ENCODE measurements at places on chromosomes 6 and 20. TPM values are rescaled to one million over a fixed set of nuclear protein-coding genes. Genes with fewer than 3 reads are reported as not detected.

DNA sequence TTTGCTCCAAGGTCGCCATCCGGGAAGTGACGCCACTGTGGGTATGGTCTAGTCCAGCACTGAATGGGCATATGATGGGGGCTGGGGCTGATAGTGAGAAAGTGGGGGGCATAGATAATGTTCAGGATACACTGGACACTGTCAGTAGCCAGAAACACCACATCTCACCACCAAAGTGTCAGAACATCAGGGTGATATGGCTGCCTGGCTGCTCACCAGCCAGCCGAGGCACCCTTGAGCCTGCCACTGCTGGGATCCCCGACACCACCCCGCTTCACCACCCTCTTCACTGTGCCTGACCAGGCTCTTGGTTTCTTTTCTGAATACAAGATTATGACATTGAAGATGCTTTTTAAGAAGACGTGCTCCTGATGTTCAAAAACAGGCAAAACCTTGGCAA, 46.9 kb downstream of the SIRPA start:
- DNase-seq, result no peak

GRCh38 chr6:15299430-15300131, 53.7 kb downstream of the JARID2 start:
- no peak for DNase-seq

- DNase-seq, result peak; percentile 83
Measured at GRCh38 chr6:69232911-69233448, 563.8 kb downstream of the LMBRD1 start.

GRCh38 chr20:19937651-19938420, 79.3 kb upstream of the NAA20 start:
- DNase-seq, result no peak

GRCh38 chr6:56387621-56388414, 140.4 kb upstream of the COL21A1 start:
- no peak for DNase-seq

GRCh38 chr6:114521926-114522325, 179.1 kb upstream of the HS3ST5 start:
- no peak for DNase-seq

GRCh38 chr20:13212750-13213149, 8.3 kb upstream of the ISM1 start:
- no peak for DNase-seq

GRCh38 chr6:97422171-97422570, 139.2 kb upstream of the MMS22L start:
- DNase-seq, result no peak

DNA sequence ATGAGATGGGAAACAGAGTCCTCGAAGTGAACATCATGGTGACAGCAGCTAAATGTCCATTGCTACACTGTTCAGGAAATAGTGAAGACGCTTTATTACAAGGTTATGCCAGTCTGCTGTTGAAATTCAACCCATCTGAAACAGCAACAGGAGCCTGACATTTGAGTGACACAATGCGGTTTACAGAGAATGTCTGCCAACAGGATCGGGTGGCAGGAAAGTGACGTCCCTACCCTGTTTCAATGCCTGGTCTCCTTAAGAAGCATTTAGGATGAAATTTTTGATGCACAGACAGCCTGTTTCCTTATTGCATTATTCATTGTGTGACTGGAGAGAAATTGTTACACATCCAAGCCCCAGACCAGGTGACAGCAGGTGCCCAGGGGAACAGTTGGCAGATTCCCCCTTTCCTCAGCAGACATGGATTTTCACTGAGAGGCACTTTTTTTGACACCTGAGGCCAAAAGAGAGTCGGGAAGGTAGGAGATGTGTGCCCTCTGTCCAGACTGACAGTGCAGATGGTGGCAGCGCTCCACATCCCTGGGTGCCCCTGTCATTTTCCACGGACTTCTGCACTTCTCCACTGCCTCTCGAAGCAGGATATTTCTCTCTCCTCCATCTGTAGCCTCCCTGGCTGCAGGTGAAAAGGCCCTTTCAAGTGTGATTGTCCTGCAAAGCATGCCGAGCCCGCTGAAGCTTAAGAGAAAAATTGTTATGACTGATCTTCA, 87.9 kb downstream of the BFSP1 start:
- DNase-seq, result no peak

DNA sequence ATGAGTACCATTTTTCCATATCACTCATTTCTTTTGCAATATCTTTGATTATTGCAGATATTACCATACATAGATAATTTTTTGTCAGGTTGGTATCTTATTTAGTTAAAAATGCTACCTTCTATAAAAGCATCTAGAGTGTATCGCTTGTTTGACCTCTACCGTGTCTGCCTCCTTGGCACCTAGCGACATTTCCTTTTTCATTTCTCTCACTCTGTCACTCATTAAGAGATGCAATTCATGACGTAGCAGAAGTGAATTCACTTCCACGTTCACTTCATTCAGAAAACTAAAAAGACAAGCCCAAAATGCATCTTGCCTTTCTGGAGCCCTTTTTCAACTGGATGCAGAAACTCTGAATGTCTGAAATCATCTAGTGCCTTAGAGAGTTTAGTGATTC, 172.9 kb downstream of the MMS22L start:
- DNase-seq, result no peak

DNA sequence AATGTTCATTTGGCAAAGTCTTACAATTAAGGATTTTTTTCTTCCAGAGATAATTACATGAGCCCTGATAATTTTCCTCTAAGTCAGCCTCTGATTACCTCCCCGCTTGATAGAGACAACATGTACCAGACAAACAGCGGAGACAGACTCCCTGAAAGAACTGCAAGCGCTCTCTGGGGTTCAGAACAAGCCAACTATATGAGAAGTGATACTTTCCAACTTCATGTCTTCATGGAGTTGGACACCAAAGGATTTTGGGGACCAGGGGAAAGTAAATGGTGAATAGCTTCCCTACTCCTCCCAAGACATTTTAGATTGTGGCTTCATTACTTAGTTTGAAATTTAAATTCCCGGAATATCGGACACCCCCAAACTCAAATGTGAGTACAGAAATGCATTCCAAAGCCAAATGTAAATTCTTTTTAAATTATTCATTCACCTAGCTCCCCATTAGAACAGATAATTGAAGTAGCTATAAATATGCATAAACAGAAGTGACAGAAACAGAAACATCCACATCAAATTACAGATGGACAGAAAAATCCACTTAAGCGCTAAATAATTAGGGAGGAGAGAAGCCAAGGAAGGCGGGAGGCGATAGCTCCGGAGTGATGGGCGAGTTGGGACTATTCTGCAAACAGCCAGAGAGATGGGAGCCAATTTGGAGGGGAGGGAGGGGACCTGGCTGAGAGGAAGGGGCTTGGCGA, 129.7 kb upstream of the AKAP12 start:
- DNase-seq, result no peak

- DNase-seq, result no peak
Measured at GRCh38 chr6:56764081-56764566, 121.4 kb upstream of the DST start.

DNA sequence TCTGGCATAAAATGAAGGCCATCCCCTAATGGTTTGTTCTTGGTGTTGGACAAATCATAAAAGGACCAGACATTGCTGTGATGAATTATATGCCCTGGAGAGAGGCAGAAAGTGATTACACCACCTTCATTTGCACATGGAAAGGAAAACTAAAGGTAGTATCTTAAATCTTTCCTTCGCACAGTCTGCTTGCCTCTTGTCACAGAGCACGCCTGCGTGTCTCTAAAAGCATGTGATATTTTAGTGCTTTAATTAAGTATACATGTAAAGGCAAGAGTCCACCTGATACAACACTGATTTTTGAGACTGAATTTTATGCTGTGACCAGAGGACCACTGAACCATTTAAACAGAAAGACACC, 28.8 kb upstream of the PLAGL1 start:
- DNase-seq, result no peak

DNA sequence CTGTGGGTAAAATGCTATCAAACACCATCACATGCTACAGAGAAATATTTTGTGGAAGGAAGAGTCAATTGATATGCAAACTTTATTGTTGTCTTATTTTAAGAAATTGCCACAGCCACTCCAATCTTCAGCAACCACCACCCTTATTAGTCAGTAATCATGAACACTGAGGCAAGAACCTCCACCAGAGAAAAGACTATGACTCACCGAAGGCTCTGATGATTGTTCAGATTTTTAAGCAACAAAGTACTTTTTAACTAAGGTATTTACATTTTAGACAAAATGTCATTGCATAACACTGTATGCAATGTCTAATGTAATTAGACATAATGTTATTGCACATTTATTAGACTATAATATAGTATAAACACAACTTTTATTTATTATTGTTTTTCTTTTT, 26.2 kb upstream of the MMP24 start:
- DNase-seq, result no peak

GRCh38 chr6:18978337-18979128, 591.4 kb downstream of the RNF144B start:
- DNase-seq, result no peak

DNA sequence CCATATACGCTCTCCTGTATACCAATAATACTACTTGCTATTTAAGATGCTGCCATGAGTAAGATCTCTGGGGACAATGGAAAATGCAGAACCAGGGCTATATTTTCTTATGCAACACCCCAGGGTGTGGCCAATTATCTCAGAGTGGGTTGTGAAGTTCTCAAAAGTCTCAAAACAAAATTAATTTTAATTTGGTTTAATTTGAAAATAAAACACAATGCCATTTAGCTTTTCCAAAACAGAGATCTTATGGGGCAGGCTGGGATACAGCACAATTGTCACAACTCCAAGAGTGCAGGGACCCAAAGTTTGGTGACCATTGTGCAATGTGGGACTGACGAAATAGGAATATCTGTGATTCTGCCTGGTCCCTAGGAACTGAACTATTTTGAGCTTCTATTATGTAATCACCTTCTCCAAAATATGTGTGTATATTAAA, 43.1 kb downstream of the MBOAT1 start:
- no peak for DNase-seq

- no peak for DNase-seq
Measured at GRCh38 chr20:32201296-32201976, 6.1 kb downstream of the PLAGL2 start.

DNA sequence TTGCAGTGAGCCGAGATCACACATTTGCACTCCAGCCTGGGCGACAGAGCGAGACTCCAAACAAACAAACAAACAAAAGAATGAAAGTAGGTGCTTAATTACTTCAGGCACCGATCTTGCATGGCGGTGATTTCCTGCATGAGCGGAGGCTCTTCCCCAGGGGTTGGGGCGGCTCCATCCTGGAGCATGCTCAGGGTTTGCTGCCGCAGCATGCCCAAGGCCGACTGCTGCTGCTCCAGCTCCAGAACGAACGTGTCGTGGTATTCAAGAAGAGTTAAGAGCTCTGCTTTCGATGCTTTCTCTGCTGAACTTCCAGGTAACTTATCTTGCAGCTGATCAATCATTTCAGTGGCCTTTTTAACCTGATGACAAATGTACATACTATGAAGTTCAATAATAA, 313.8 kb downstream of the SYNE1 start:
- DNase-seq, result no peak

DNA sequence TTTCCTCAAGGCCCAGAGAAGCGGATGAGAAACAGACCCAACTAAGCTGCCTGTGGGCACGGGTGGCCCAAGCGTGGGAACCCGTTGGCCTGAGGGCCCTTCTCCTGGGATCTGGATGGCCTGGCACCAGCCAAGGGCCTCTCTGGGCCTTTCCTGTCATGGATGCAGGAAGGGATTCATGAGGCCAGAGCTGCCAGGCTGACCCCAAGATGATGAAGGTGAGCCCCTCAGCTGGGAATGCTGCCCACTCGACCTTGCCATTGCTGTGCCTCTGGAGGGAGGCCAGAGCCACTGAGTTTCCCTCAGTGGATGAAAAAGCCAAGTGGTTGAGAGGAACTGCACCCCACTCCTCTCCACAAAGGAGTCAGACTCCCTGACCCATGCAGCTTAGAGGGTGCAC, 171.2 kb downstream of the VEGFA start:
- no peak for DNase-seq

GRCh38 chr6:72975352-72975752, 249.9 kb downstream of the KHDC1L start:
- no peak for DNase-seq

DNA sequence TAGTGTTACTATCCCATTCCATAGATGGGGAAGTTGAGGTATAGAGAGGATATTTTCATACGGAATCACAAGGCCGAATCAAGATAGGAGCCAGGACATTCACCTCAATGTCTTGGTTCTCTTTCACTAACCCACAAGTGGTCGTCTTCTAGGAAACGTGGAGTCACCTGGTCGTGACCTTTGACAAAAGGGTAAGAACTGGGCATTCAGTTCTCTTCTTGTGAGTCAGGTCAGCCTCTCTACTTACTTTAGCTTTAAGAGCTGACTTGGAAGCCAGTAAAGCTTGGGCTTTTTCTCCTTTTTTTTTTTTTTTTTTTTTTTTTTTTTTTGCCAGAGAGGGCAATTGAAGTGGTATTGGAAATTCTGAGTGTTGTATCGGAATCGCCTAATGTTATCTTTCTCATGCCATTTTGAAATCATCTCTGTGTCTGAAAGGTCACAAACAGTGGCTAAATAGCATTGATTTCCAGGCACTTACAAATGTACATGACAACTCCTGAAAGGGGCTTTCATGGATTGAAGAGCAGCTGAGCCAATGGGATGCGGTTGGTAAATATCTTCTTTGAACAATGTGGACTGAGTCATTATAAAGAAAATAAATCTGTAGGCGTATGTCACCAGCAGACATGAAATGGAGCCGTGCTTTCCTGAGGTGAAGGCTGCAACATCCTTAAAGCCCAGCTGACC, 356.9 kb downstream of the KIF16B start:
- no peak for DNase-seq

DNA sequence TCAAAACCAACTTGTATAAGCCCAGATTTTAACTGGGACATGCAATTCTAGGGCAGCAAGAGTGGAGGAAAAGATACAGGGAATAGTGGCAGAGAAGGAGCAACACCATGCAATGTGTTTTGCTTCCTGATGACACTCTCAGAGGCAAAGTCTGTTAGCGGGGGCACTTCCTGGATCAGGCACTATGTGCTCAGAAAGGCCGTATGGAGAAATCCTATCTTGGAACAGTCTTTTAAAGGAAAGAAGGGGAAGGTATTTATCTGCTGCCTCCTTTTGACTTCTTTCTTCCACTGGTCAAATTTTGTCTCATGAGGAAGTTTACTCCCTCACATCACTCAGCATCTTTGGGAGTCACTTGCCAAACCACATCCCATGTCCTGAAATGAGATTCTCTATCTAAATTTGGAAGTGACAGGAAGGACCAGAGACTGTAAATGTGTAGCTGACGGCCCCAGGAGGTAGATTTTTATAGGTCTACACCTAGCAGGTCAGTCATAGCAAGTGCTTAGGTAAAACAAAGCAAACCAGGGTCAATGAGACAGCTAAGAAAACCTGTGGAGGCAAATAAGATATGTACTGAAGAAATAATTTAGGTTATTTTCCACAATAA, 91.7 kb upstream of the ELOVL5 start:
- no peak for DNase-seq

The TRIM40 gene
- total RNA-seq, result not detected

The NHSL1 gene
- 20.8 TPM for total RNA-seq

The LCA5 gene
- 13.1 TPM for total RNA-seq

The MUC21 gene
- total RNA-seq, result not detected

The CCR6 gene
- total RNA-seq, result not detected

The HLA-E gene
- 173 TPM for total RNA-seq

The BPIFA3 gene
- not detected for total RNA-seq

The ENPP5 gene
- 36.5 TPM for total RNA-seq

The ECT2L gene
- 1.4 TPM for total RNA-seq

The KCNG1 gene
- 17.7 TPM for total RNA-seq

The GABRR1 gene
- not detected for total RNA-seq

The QRSL1 gene
- 11.3 TPM for total RNA-seq

The NOL7 gene
- total RNA-seq, result 50.6 TPM
